ENCODE measurements at places on chromosomes 12 and 14.

GRCh38 chr12:115871714-115872113 lies 405.8 kb downstream of the MED13L start:
- DNase-seq: no peak

DNA sequence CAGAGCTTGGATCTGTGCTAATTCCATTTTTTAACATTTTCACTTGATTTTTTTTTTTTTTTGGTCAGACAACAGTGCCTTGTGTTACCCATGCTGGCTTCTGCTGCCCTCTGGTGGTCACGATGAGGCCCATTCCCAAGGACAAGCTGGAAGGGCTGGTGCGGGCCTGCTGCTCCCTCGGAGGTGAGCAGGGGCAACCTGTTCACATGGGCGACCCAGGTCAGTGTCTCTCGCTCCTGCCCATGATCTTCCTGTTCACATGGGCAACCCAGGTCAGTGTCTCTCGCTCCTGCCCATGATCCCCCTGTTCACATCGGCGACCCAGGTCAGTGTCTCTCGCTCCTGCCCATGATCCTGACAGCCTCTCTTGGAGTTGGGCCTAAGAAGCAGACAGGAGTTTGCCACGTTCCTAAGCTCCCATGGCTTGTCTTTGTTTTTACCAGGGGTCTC lies 59.4 kb downstream of the DGLUCY start:
- DNase-seq: peak; percentile 86

GRCh38 chr12:51911788-51912711 lies 4.7 kb downstream of the ACVRL1 start:
- DNase-seq: no peak

DNA sequence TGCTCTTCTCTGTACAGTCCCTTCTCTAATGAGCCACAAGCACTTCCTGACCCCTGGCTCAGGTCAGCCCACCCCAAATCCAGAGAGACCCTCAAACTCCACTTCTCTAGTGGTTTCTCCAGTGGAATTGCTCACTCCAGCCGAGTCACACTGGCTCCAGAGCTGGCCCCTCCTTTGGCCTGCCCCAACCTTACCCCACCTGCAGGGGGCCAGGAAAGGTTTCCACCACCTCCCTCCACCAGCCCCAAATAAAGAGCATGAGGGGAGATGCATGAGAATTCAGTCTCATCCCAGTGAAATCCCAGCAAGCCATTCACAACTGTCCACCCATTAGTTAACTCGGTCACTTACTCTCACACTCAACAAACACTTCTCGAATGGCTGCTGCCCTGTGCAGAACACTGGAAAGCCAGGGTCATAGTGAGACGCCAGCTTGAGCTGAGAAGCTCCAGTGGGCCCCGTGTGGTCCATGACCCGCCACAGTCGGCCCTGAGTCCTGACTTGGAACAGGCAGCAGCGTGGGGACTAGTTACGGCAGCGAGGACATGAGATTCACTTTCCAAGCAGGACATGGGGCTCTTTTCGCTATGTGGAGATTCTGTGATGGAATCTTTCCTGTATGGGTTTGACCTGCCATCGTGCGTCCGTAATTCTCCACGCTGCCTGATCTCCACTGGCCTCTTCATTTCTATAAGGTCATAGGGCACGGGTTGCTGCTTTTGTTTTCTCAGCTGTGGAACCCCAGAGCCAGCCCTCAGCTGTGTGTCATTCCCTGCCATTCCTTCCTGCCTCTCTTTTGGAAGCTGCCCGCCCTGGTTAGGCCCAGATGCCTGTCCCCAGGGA lies 44.2 kb downstream of the SLC6A12 start:
- no peak for DNase-seq

GRCh38 chr12:116456330-116457082 lies 102.7 kb upstream of the MAP1LC3B2 start:
- DNase-seq: no peak

DNA sequence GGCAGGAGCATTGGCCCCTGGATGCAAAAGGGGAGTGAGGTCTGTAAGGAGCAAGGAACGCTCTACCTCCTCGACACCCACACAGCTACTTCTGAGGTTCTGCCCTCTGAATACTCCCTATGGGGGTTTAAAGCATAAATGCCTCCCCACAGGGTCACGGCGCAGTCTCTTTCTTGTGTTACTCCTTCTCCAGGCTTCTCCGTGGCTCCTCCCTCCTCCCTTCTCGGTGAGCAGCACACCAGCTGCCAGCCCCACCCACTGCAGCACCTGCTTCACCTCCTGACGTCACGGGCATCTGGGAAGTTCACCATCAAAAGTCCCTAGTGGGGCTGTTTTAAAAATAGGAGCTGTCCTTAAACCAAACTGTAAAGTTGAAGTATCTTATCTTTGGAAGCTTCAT lies 67.3 kb downstream of the SPTB start:
- no peak for DNase-seq

DNA sequence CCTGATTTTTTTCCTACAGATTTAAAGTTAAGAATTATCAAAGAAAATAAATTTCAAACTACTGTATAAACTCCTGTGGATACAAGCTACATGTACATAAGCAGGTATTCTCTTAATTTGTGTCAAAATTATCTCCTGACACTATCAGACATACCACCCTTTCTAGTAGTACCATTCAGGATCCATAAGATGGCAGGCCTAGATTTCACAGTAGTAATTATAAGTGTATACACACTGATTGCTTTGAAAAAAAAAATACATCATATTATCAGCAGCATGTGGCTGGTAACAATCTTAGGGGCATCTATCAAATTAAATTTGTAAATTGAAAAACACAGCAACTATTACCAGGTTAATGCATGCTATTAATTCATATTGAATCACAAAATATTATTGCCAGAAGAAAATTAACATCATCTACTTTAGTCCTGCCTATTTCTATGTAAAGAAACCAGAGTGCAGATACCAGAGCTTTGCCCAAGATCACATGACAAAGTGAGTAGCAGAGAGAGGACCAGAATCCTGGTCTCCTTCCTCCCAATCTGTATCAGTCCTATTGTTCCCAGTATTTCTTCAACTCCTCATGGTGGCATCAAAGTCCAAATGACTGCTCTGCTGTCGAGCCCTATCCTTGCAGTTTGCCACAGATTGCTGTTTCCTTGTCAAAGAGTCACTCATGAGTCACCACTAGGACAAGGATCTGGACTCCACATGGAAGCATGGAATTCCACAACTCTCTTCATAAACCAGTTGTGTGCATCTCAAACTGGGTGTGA lies 27.7 kb upstream of the CALM1 start:
- DNase-seq: no peak
